ENCODE measurements at places on chromosomes 12 and 14. TPM values are rescaled to one million over a fixed set of nuclear protein-coding genes. Genes with fewer than 3 reads are reported as not detected.

ERBB3 gene
- total RNA-seq = 54.4 TPM

HELB gene
- 11.9 TPM for total RNA-seq

BLOC1S1 gene
- 52.3 TPM for total RNA-seq

ITGB7 gene
- total RNA-seq = not detected

TBX5 gene
- total RNA-seq = 0.21 TPM

FAM181A gene
- total RNA-seq = not detected
